ENCODE measurements at places on chromosomes 7 and 10.

DNA sequence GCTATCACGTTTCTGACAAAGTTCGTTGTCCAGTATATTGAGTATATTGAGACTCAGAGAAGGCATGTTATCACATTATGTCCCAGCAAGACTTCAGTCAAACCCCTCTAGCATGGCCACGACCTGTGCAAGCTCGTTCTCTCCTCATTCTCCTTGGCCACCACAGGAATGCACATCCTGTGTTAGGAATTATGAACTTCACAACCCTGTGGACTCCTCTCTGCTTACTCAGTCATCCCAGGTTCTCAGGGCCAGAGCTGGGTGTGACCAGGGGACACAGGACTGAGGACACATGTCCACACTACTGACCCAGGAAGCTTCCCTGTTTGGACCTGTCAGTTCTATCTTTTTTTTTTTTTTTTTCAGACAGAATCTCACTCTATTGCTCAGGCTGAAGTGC is 4.4 kb downstream of the SH2D4B start:
- no peak for DNase-seq

DNA sequence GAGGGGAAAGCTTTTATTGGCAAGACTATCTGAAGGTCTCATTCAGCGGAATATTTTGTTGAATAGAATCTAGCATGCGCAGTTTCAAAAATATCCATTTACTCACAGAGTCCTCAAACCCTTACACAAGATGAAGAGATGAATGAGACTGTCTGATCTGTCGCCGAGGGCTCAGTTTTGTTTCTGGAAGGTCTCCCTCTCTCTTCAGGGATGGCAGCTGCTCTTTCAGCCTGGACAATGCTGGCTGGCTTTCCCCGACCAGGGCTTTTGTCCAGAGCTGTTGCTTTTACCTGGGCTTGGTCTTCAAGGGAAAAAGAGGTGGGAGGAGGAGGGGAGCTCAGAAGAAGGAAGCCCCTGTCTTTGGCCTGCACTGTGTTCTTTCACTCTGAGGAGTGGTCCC is 81.9 kb upstream of the BTBD16 start:
- DNase-seq = no peak

DNA sequence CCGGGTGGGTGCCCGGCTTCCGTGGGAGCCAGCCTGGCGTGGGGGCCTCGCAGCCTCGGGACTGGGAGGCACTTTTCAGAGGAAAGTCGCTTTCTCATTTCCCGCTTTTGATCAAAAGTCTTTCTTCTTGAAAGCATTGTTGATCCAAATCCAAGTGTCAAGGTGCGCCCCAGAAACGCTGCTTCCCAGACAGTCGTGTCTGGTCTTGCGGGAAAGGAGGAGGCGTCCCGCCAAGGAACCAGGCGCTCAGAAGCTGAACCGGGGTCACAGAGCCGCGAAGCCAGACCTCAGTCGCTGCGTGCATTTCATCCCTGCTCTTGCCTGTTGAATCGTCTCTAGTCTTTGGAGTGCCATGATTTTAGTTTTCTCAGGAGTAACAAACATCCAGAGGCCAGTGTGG is 1.1 kb upstream of the BNIP3 start:
- DNase-seq = no peak

GRCh38 chr7:23418046-23418445 is 52.2 kb downstream of the IGF2BP3 start:
- no peak for DNase-seq

DNA sequence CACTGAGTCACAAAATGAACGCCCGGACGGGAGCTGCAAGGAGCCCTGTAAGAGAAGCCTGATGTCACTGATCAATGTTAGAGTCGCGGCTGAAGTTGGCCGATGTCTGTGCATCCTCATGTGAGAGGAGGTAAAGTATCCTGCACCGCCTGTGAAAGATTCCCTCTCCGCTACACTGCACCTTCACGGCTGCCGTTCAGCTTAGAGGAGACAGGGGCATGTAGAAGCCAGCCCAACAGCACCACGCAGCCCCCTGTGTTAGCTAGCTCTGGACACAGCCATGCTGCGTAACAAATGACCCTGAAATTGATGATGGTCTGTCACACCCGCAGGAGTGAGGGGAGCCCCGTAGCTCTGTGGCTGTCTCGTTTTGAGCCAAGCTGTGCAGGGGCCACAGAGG is 81.5 kb upstream of the DIP2C start:
- no peak for DNase-seq

DNA sequence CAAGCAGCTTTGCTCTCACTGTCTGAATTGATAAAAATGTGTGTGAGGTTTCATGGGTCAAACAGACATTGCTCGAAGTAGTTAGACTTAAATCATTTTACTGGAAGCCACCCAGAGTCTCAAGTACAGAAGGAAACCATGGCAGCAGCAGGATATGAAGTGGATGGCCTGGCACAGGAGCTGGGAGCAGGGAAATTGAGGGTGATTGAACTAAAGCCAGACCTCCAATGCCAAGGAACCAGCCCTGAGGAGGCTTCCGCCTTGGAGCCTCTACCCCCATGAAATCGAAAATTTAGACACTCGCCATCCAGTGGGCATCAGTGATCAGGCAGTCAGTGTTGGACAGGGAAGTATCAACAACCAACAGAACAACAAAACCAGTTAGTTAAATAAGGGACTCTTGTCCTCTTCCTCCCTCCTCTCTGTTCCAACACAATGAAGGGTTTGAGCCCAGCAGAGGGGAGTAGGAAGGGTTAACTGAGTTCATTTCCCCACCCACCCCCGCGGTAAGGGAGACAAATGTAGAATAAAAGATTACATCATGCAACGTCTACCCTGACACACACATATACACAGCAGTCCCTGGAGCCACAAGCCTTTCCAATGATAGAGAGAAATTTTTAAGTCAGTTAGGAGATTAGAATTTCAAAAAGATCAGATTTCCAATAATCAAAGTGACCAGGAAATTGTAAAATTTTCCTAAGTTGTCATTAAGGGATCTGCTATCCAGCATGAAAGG is 156.3 kb downstream of the SLC16A9 start:
- no peak for DNase-seq

GRCh38 chr10:6409971-6410643 is 170.0 kb downstream of the PRKCQ start:
- DNase-seq = no peak

- DNase-seq = no peak
These were observed 180.1 kb downstream of the NEURL1 start for GRCh38 chr10:103673606-103674005.

- DNase-seq = no peak
These were observed 21.0 kb downstream of the ANXA11 start for GRCh38 chr10:80184291-80184690.

GRCh38 chr7:51023547-51023946 is 240.9 kb upstream of the GRB10 start:
- DNase-seq = no peak

GRCh38 chr10:31593124-31593523 is 274.1 kb downstream of the ZEB1 start:
- DNase-seq = no peak

DNA sequence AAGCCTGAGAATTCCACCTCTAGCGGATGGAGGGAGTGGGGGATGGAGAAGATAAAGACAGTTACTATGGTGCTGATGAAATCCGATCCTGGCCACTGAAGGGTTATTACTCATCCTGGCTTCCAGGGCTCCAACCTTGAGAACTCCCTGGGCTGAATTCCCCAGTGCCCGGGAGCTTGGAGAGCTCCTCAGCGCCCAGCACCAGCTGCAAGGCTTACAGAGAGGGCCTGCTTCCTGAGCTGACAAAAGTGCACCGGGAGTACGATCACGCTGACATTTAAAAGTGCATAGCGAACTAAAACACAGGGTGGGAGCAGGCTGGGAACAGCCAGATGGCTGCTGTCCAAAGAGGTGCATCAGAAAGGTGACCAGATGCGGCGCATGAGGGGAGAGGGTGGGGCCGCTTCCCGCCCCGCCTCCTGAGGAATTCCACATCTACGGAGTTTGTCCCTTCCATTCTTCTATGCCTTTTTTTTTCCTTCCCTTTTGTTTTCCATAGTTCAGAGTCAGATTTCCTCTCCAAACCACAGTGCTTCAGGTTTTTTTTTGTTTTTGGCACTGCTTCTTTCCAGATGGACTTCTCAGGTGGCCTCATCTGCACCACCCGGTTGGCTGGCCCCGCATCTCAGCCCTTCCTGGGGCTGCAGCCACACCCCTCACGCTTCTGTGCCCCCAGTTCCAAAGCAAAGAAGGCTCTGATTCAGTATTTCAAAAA is 62.4 kb upstream of the MKRN1 start:
- no peak for DNase-seq

GRCh38 chr7:28038175-28038797 is 142.3 kb downstream of the JAZF1 start:
- DNase-seq = no peak

- no peak for DNase-seq
These were observed 84.4 kb upstream of the NANOS1 start for GRCh38 chr10:118944959-118945633.

GRCh38 chr7:113086431-113086888 is at the start of gene GPR85:
GPR85 (minus strand) TSS chr7:113086827; CDS start chr7:113084721, 2,106 bp downstream.
- DNase-seq = peak; percentile 24

All from stimulated activated CD4-positive, alpha-beta T cell treated with anti-CD3 and anti-CD28 coated beads, Interleukin-4, amount 100 ng/mL, for 1 hour (primary cell).